T-helper 17 cell (primary cell): ENCODE measurements at places on chromosomes 16 and 17.

GRCh38 chr16:30838876-30839471 is 52.0 kb upstream of the ZNF629 start:
- DNase-seq = no peak

DNA sequence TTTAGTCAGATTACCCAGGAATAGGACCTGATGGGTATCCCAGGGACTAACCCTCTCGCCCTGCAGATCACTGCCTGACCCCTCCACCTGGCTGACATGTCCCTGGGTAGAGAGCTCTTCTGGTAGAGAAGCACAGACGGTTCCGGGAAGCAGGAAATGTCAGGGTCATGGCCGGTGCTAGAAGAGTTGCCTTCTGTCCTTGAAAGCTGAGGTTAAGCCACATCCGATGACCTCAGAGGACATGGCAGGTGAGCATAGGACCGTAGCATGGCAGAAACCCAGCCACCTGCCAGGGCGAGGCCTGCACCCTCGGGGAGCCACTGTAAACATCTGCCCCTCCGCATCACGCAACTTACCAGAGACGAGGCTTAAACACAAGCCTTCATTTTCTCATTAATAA is 483.7 kb downstream of the SOX9 start:
- no peak for DNase-seq

DNA sequence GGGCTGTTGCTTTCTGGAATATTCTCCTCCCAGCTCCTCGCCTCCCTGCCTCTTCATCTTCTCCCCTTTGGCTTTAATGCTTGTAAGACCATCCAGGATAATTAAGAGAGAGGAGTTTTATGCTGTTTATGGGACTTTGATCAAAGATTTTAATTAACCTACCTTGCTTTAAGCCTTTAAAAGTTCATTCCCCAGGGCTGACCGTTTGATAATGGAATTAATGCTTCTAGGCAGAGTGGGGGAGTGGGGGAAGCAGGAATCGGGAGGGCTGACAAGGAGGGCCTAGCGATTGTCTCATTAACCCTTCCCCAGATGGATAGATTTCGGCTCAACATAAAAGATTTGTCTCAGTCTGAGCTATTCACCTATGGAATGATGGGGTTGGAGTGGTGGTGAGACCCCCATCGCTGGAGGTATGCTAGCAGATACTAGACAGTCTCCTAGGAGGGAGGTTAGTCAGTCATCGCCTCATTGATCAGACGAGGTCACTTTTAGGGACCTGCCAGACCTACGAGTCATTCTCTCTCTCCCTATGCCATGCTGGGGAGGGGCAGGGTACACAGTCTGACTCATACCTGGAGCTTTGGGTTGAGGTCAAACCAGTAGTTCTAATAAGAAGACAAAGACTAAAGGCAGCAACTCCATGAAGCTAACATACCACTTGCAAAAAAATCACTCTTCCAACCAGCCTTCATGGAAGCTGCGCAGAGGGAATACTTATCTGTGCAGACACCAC is 236.6 kb upstream of the NLRP1 start:
- DNase-seq = no peak

GRCh38 chr16:83717814-83718213 is 90.0 kb upstream of the HSBP1 start:
- no peak for DNase-seq

- DNase-seq = no peak
Observed at GRCh38 chr17:77474292-77474988, 333.7 kb downstream of the SEC14L1 start.

GRCh38 chr16:10663146-10663545 is 31.6 kb downstream of the TEKT5 start:
- no peak for DNase-seq

DNA sequence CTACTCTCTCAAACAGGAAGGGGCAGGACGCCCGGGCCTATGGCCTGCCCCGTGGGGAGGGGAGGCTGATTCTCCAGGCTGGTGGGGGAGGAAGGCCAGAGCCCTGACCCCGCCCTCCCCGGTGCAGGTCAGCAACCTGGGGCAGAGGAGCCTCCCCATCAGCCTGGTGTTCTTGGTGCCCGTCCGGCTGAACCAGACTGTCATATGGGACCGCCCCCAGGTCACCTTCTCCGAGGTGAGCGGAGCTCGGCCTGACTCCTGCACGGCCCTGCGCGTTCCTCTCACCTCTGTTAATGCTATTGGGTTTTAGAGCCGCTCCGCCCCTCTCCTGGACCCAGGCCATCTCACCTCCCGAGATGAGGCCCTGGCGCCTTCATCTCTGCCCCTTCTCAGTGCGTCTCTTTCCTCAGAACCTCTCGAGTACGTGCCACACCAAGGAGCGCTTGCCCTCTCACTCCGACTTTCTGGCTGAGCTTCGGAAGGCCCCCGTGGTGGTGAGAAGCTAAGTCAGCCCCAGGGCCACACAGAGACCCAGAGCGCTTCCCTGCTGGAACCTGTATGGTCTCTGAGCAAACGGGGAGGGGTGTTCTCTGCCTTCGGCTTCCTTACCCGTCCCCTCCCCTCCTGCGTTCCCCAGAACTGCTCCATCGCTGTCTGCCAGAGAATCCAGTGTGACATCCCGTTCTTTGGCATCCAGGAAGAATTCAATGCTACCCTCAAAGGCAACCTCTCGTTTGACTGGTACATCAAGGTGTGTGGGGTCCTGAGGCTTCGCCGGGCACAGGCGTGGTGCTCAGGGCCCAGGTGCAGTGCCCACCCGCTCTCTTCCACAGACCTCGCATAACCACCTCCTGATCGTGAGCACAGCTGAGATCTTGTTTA is 25.1 kb upstream of the ITGAX start:
- DNase-seq = no peak

DNA sequence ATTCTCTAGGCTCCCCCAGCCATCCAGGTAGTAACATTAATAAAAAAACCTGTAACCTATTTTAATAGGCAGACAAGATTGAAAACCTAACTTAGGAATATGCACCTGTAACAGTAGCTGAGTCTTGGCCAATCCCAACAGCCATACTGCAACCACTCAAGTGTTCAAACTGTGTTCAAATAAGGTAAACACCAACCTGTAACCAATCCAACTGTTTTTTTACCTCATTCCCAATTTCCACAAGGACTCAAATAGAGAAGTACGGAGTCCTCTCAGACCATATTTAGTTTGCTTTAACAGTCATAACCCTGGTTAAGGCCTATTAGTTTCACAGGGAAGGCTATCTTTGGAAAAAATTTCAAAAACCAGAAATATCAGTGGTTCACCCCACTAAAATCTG is 40.4 kb upstream of the NOS2 start:
- no peak for DNase-seq

DNA sequence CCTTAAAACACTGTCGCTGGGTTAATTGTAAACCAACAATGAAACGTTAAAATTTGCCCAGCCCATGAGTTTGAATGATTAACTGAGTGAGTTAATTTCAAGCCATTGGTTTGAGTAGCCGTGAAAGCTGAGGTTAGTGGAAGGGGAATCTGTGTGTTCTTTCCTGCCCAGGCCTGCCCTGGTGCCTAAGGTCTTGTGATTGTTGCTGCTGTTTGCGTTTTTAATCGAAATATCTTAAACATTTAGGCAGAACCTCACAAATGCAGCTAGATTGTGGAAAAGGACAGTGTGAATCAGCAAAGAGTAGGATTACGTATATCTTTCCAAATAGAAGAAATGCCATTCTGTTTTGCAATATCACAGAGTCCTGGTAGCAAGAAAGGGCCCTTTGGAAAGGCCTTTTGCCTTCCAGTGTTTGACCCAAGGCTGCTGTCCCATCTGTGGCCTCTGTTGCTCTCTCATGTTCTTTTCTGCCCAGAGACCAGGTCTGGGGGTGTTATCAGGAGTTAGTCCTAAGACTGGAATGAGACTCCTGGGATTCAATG is 113.8 kb downstream of the MSI2 start:
- DNase-seq = no peak

- DNase-seq = no peak
Observed at GRCh38 chr16:17607609-17608008, 136.8 kb upstream of the XYLT1 start.

GRCh38 chr16:89695086-89695874 is 6.2 kb downstream of the SPATA2L start:
- DNase-seq = no peak

GRCh38 chr16:20300312-20301097 is 26.8 kb downstream of the GP2 start:
- DNase-seq = no peak
